Right lobe of liver (tissue), 6 donors: ENCODE measurements at places on chromosomes 12 and 14. TPM values are rescaled to one million over a fixed set of nuclear protein-coding genes. Genes with fewer than 3 reads are reported as not detected.

DNA sequence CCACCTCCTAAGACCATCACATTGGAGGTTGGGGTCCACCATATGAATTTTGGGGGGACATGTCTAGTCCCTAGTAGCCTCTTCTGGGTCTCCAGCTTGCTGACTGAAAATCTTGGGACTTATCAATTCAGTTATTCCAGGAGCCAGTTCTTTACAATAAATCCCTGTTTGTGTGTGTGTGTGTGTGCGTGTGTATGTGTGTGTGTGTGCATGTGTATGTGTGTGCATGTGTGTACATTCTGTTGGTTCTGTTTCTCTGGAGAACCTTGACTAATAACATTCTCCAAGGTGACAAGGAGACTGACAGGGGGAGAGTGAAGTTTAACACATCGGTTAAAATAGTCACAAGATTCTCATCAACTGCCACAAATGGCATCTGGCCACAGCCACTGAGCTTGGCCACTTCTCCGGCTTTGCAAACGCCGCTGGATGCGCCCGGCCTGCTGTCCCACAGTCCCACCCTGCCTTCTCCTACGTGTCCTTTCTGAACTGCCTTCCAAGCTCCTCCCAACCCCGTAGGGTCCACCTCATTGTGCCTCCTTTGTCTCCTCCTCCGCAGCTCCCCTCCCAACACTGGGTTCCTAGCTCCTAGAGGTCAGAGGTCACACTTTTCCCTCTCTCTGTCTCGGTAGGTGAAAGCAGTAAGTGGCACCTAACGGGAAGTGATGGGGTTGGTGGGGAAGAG is 88.1 kb upstream of the DIO3 start:
- H3K4me1 ChIP-seq: peaks cover 29% of the 10 kb centered on the region
- H3K27me3 ChIP-seq: no peaks in the 10 kb centered on the region
- no peaks in the 10 kb centered on the region for H3K36me3 ChIP-seq
- H3K27ac ChIP-seq: no peak overlapping the region
- H3K4me3 ChIP-seq: no peak overlapping the region
- peak; percentile 20 for DNase-seq

DNA sequence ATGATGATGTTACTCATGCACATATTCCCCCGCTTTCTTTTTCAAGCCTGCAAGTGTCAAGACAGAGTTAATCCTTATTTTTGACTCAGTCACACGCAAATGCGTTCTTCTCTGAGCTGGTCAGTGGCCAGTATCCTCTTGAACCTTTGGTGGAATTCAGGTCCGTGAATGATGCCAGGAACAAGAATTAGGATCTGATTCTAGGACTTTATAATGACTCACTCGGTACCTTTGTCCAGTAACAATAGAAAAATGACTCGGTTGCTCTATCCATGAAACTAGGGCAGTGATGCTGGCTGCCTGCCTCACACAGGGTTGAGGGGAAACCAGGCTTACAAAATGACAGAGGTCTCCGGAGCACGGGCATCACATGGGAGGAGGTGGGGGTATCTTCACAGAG is 185.8 kb upstream of the NUDT4 start:
- no peaks in the 10 kb centered on the region for H3K36me3 ChIP-seq
- H3K4me1 ChIP-seq: no peaks in the 10 kb centered on the region
- H3K27me3 ChIP-seq: no peaks in the 10 kb centered on the region
- no peak overlapping the region for H3K4me3 ChIP-seq

Gene MYO1H
- not detected for total RNA-seq

- H3K27ac ChIP-seq: no peak overlapping the region
- DNase-seq: no peak
- no peaks in the 10 kb centered on the region for H3K4me1 ChIP-seq
Observed at GRCh38 chr12:87383680-87384079, 645.5 kb downstream of the C12orf50 start.

Gene FOXA1
- total RNA-seq: 33.3 TPM
